ENCODE measurements at places on chromosomes 6 and 20. TPM values are rescaled to one million over a fixed set of nuclear protein-coding genes. Genes with fewer than 3 reads are reported as not detected.

Gene CST4
- polyA plus RNA-seq = not detected

Gene BTN1A1
- polyA plus RNA-seq = 0.33 TPM

Gene RPRD1B
- polyA plus RNA-seq = 4.4 TPM

DNA sequence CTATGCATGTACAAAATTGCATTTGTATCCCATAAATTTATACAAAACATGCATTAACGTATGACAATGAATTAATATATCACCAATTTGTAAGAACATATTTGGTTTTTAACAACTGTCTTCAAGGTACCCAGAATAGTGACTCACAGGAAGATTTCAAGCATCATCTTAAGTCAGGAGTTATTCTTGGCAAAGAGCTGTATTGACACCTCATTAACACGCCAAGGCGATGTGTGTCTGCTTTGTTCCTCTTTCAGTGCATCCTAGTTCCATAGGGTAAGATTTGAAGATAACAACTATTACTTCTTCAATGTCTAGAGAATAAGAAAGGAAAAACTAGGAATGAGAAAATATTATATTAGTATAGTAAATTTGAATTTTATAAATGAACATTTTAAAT, 35.8 kb upstream of the TPD52L1 start:
- DNase-seq = no peak

DNA sequence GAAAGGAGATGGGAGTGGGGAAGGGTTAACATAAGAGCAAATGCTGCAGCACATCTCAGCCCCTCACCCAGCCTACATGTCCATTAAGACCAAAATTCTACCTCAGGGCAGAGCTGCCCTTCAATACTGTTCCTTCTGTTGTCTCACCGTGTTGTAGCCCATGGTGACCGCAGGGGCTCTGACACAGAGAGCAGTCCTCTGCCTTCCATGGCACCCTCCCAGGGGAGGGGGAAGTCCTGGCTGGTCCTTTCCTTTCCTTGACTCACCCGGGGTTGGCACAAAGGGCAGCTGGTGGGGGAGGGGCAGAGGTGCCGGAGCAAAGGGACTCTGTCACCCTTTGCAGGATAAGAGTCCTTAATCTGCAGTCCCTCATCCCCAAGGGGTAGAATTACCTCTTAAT, 15.2 kb downstream of the NKX2-2 start:
- no peak for DNase-seq

- no peak for DNase-seq
Measured at GRCh38 chr20:15297059-15297875, 959.9 kb upstream of the FLRT3 start.

DNA sequence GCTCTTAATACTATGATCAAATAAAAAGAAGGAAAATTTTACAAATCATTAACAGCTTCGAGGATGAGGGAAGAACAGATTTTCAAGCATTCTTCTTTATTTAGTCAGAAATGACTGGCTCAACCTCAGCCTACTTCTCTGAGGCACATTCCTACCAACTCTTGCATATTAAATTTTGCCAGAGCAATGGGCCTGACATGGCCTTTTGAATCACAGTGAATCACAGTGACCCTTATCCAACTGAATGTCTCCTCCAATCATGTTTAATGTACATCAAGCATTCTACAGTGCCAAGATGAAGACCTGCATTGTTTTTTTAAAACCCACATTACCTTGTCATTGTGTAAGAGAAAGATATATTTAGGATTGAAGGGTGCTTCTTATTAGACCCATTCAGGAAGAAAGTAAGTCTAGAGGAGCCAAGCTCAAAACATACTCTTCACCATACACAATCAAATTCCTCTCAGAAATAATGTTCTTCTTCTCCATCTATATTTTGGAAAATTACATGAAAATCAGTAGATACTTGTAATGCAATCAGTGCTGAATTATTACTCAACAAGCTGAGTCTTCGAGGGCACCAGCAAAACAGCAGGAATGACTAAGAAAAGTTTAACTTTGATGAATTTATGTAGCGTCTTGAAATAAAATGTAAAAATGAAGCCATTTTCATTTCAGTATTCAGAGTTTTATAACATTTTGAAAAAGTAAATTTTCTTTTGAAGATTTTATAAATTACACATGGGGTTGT, 44.1 kb upstream of the MOXD1 start:
- DNase-seq = no peak

Measured in CD4-positive, CD25-positive, alpha-beta regulatory T cell (primary cell).